ENCODE measurements at places on chromosomes 13 and 19.

DNA sequence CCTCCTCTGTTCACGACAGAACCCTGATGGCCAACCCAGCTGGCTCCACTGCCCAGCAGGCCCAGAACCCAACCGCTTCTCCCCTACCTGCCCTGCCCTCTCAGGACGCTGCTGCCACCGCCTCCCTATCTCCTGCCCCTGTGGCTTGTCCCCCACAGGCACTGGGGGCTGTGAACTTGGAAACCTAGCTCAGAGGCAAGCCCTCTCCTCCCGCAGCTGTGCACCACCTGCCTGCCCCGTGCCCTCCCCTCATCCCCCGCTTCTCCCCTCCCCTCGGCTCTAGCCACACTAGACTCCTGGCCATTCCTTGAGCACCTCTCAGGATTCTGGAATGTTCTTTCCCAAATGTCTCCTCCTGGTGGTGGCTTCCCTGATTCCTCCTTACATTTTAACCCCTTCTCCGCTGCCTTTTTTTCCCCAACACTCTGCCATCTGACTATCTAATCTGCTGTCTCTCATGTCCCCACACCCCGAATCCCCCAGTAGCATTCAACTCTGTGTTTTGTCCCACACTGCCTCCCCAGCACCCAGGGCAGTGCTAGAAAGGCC lies 6.7 kb downstream of the NANOS3 start:
- no peak for DNase-seq

- no peak for DNase-seq
These were observed 124.2 kb downstream of the CACNA1A start for GRCh38 chr19:13381827-13382632.

- no peak for DNase-seq
These were observed 2.8 kb downstream of the ZNF536 start for GRCh38 chr19:30374865-30375552.

DNA sequence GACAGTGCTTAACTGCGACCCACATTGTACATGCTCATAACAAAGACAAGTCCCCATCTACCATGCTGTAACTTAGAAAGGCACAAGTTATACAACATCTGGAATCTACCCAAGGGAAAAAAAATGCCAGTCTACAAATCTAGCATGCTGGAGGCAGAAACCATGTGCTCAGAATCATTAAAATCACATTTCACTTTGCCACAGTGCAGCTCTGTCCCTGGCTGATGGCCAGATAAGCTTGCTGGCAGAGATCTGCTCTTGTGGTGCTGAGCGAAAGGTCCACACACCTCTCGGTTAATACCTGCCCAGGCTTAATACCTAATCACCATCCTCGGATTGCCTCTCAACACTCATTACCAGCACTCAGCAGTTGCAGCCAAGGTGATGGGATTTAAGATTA lies 74.1 kb upstream of the UQCRFS1 start:
- no peak for DNase-seq

All from MCF 10A (cell line).